Vagina (tissue), 2 donors: ENCODE measurements at places on chromosomes 6 and 20.

- no peak for DNase-seq
These were observed 21.0 kb downstream of the TUBB2B start for GRCh38 chr6:3206339-3207015.

- no peak for DNase-seq
These were observed 597.0 kb downstream of the HTR1B start for GRCh38 chr6:76866091-76866915.

GRCh38 chr6:85747666-85748065 lies 105.0 kb upstream of the SYNCRIP start:
- DNase-seq: no peak

- DNase-seq: no peak
These were observed 154.9 kb downstream of the DLL1 start for GRCh38 chr6:170135821-170136471.

GRCh38 chr20:13250251-13250650 lies 29.2 kb downstream of the ISM1 start:
- DNase-seq: no peak

GRCh38 chr6:146957181-146958093 lies 246.8 kb upstream of the STXBP5 start:
- DNase-seq: no peak

DNA sequence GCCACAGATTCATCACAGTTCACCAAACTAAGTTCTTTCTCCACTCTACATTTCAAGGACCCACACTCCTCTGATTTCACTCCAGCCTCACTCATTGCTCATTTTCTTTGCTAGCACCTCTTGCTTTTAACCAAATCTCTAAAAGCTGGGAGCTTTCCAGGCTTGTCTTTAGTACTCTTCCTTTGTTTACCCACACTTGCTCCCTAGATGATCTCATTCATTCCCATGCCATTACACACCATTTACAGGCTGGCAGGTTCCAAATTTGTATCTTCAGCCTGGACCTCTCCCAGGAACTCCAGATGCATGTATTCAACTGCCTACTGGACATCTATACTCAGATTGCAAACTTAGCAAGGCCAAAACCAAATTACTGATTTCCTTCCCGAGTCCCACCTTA lies 5.3 kb upstream of the GUCA1B start:
- no peak for DNase-seq

- no peak for DNase-seq
These were observed 655 bp downstream of the FAM184A start for GRCh38 chr6:119077643-119078375.

DNA sequence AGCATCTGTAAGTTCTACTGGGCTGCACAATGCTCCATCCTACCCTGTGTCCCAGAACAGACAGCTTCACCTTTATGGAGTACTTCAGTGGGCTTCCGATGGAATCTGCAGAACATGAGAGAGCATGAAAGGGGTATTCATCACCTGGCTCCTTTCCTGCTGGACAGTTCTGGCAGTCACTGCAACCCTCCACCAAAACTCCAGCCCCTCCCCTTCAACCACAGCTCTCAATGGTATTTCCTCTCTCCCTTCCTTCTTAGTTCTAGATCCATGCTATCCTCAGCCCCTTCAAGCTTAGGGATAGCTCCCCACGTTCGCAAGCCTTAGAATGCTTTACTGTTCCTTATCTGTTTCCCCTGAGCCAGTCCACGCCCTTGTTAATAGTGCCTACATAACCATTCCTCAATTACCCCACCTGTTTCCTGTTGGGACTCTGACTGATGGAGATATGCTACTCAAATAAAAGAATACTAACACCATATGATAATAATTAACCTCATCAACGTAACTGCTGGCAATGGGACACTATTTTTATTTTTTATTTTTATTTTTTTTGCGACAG lies 26.8 kb downstream of the TRAM2 start:
- no peak for DNase-seq

DNA sequence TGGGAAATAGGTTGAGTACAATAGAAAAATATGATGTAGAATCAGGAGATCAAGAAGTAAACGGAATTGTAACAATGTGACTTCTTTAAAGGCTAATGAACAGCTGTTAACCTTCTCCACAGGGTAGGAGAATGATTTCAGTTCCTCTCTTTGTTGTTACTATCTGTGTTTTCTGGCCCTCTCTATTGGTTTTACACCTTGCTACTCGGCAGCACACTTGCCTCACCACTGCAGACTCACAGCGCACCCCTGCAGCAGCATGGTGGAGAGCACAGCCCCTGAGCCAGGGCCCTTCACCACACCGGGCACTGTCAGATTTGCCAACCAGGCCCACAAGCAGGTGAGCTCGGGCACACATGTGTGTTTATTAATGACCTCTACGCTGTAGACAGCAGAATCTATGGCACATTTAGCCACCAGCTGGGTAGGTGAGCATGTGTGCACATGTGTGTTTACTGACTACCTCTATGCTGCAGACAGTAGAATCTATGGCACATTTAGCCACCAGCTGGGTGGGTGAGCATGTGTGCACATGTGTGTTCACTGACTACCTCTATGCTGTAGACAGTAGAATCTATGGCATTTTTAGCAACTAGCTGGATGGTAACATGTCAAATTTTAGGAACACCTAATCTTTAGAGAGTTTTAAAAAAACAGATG lies 16.8 kb downstream of the SFT2D1 start:
- DNase-seq: no peak

GRCh38 chr6:138307352-138307751 lies 70.4 kb upstream of the SMIM28 start:
- DNase-seq: no peak

DNA sequence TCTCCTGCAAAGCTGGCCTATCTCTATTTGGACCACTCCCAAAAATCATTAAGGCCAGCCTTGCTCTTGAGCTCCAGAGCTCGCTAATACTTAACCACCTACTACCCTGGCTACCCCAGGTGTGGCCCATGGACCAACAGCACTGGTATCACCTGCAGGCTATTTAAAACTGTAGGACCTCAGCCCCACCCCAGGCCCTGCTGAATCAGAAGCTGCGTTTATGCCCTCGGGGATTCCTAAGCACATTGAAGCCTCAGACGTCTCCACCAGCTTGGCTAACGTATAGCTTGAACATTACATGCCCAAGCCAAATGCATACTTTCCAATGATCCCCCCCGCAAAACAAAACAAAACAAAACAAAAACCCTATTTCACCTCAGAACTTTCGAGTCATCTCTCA lies 19.7 kb upstream of the SPAG4 start:
- DNase-seq: no peak

DNA sequence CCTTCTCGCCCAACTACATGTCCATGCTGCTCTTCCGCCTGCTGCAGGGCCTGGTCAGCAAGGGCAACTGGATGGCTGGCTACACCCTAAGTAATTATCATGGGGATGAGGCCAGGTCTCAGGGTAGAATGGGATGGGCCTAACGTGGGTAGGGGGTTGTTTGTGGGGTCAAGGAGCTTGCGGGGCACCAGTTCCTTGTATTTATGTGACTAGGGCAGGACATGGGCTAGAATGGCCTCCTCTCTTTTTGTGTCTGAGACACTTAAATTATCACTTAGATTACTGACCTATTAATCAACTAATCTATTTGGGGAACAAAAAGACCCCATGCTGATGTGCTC lies 10.7 kb downstream of the SLC22A1 start:
- DNase-seq: no peak

DNA sequence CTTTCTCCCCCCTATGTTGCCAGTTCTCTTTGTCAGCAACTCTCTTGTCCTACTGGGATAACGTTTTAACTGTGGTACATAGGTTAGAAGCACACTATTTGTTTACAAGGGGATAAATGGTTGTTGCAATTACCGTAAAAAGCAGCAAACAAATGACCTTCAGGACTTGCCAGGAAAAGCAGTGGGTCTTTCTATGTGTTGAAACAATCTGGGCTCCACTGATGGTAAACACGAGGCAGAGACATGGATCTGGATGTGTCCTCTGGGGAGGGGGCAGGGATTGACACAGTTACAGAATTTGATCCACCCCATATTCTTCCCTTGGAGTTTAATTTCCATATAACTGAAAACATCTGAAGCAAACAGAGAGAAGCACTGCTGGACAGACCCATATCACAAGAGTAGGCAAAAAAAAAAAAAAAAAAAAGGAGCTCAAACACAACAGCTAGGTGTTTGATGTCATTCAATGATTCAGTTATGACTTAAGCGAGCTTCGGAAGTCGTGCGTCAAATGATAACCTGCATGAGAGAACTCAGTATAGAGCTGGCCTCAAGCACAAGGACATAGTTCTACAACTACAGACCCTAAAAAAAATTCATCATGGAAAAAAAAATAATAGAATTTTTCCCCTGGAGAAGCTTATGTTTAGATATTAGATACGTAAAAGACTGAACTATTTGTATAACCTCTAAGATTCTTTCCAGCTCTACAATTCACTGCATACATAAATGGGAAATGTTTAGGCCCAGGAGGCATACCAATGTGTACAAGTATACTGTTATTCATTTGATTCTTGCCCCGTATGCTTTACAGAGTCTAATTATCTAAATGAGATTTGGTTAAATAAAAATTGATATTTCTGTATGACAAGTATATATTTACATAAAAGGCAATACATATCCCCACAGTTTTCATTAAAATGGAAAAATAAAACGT lies 127.7 kb downstream of the ALDH8A1 start:
- DNase-seq: no peak

GRCh38 chr6:43972179-43972912 lies 154.9 kb downstream of the MRPL14 start:
- no peak for DNase-seq

GRCh38 chr20:22921595-22922421 lies 113.3 kb upstream of the SSTR4 start:
- DNase-seq: no peak

GRCh38 chr6:170041526-170041925 lies 249.4 kb downstream of the DLL1 start:
- DNase-seq: no peak

- no peak for DNase-seq
These were observed 7.5 kb downstream of the HSPA12B start for GRCh38 chr20:3739926-3740451.

DNA sequence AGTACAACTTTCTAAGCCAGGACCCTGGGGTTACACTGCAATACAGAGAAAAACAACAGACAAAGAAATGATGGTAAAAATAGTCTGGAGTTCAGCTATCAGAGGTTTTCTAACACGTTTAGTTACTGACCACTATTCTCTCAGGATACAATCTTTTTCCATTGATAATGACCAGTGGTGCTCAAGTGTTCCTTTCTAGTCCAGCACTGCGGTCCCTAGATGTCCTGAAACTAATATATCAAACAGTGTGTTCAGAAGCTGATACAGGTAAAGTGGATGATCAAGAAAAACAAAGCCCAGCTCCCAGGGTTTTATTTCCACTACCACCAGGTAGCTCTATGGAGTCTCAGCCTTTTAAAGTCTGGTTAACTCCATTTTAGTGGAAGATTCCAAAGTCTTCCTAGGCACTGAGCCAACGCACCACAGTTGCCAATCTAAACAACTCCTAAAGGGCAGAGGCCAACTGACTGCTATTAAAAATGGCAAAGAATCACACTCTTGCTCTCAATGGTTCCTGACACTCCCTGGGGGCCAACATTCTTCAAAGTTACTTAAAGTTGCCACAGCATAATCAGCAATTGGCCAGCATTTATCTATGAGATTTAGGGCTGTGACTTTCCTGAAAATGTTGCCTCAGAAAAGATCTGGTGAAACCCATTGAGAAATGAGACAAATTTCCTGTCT lies 38.2 kb downstream of the DZANK1 start:
- no peak for DNase-seq

- DNase-seq: no peak
These were observed 274.9 kb downstream of the UTRN start for GRCh38 chr6:144559865-144560593.

DNA sequence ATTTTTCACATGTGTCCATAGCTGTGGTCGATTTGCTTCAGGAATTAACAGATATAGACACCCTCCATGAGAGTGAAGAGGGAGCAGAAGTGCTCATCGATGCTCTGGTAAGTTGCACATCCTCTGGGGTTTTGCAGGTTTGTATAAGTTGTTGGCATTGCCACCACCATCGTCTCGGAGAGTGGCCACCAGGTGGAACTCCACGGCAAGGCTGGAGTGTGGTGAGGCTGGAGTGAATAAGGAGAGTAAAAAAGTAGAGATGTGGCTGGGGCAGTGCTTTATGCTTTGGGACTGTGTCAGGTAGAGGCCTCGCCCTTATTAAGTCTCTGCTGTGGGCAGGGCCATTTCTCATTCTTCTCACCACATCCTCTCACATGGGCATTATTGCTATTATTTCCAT lies 63.7 kb downstream of the CTNNBL1 start:
- no peak for DNase-seq

DNA sequence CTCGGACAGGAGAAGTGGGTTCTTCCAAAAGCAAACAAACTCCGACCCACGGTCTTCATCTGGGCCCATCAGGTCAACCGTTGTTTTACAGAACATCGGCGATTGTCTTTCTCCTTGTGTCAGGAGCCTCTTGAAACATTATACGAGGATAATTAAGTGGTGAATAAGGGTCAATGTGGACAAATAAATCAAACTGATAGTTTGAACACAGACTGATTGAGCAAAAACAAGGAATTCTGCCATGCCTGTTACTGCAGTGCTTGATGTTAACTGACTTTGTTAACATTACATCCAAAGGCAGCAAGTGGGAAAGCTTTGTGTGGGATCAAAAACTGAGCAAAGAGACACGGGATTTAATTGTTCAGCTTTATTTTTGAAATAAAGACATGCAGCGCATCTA lies 101.1 kb upstream of the IFNGR1 start:
- no peak for DNase-seq

GRCh38 chr6:108737594-108738546 lies 110.4 kb upstream of the ARMC2 start:
- DNase-seq: no peak

DNA sequence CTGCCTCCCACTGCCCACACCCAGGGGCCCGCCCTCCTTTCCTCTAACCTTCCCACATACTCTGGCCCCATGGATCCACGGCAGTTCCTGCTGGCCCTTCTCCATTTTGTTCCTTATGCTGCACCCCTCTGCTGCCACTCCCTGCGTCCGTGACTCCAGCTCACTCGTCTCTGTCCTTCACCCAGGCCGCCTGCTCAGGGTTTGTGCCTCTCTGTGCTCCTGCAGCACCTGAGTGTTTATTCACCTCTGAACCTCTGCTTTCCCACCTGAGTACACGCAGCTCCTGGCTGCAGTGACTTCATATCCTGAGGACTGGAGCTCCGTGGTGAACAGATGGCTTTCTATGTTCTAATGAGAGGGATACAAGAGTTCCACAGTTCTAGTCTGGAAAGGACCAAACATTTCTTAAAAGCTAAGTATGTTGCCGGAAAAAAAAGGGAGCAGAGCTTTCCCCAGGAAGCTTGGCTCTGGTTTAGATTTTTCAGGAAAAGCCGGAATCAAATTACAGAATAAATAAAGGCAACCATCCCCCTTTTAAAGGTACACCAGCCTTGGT lies 1.5 kb upstream of the GNRH2 start:
- no peak for DNase-seq

DNA sequence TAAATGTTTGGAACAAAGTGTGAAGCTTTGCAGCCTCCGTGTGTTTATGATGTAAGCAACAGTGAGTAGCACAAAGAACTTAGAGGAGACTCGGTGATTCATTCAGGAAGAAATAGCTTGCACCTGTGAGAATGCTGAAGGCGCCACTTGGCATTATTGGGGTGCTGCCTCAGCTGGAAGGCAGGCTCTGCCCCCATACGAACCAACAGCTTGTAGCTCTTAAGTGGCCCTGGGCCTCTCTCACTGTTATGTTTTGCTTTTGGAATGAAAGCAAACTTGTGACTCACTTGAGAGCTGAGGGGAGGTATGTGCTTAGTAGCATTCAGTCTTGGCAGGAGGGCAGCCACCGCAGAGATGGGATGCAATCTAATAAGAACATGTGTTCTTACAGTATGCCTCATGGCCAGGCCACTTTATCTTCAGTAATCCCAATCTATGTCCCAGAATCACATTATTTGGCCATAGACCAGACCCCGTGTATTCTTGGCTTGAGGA lies 310.7 kb downstream of the EYA4 start:
- DNase-seq: no peak

- peak; percentile 98 for DNase-seq
These were observed 10.8 kb upstream of the WTAP start for GRCh38 chr6:159716247-159717096.
